ENCODE measurements at places on chromosomes 2 and 18.

GRCh38 chr2:205273148-205273547 is 409.2 kb upstream of the NRP2 start:
- no peak overlapping the region for H3K4me3 ChIP-seq
- no peak for DNase-seq
- no peaks in the 10 kb centered on the region for H3K4me1 ChIP-seq
- no peaks in the 10 kb centered on the region for H3K27me3 ChIP-seq
- peak overlapping the region; percentile 28 for H3K27ac ChIP-seq

GRCh38 chr2:137449454-137449853 is 514.8 kb upstream of the HNMT start:
- H3K27ac ChIP-seq = no peak overlapping the region
- no peaks in the 10 kb centered on the region for H3K4me1 ChIP-seq
- H3K36me3 ChIP-seq = no peaks in the 10 kb centered on the region
- H3K4me3 ChIP-seq = no peak overlapping the region
- DNase-seq = no peak
- no peaks in the 10 kb centered on the region for H3K27me3 ChIP-seq

GRCh38 chr18:919078-919477 is 14.4 kb downstream of the ADCYAP1 start:
- H3K4me1 ChIP-seq = peaks cover 5% of the 10 kb centered on the region
- no peak overlapping the region for H3K4me3 ChIP-seq
- H3K27ac ChIP-seq = no peak overlapping the region
- no peak for DNase-seq

DNA sequence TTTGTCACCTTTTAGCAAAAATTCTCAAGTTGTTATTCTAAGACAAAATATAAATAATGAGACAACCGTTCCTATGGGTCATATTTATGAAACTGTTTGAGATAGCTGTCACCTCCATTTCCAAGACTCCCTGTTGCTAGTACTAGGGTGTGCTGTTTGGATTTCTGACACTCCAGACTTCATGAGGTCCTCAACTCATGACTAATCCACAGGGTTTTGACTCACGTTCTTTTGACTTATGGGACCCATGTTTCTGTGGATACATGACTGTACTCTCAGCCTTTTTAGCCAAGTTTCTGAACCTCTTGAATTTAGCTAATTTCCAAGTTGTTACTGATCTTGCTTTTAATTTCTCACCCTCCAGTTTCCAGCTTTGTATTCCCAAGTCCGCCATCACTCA is 178.7 kb upstream of the FAM98A start:
- no peaks in the 10 kb centered on the region for H3K36me3 ChIP-seq
- no peak for DNase-seq
- H3K4me1 ChIP-seq = no peaks in the 10 kb centered on the region
- no peaks in the 10 kb centered on the region for H3K27me3 ChIP-seq

DNA sequence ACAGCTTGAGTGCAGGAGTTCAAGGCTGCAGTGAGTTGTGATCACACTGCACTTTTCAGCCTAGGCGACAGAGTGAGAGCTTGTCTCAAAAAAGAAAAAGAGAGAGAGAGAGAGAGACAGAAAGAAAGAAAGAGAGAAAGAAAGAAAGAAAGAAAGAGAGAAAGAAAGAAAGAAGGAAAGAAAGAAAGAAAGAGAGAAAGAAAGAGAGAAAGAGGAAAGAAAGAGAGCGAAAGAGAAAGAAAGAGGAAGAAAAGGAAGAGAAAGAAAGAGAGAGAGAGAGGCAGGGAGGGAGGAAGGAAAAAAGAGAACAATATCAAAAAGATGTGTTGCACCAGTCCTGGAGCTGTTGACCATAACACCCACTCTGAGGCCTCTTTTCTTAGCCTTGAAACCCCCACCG is 89.8 kb upstream of the MBOAT2 start:
- H3K36me3 ChIP-seq = no peaks in the 10 kb centered on the region
- H3K27ac ChIP-seq = no peak overlapping the region
- peaks cover 4% of the 10 kb centered on the region for H3K4me1 ChIP-seq
- H3K27me3 ChIP-seq = no peaks in the 10 kb centered on the region

DNA sequence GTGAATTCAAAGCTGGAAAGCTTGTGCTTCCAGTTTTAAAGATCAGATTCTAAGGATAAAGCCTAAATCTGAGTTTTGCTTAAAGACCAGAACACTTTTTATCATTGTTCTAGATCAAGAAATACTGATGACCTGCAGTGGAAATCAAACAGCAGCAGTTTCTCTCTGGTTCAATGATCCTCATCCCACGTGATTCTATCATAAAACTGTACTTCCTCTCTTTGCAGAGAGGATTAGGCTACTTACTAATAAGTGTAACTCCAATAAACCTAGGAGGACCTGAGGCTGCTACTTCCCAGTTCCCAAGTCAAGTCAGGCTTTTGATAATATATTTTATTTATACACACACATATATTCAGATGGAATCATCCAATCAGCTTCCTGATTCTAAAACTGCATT is 81.9 kb downstream of the TCF4 start:
- no peaks in the 10 kb centered on the region for H3K4me1 ChIP-seq
- DNase-seq = no peak
- no peaks in the 10 kb centered on the region for H3K36me3 ChIP-seq
- H3K27ac ChIP-seq = no peak overlapping the region
- no peak overlapping the region for H3K4me3 ChIP-seq

DNA sequence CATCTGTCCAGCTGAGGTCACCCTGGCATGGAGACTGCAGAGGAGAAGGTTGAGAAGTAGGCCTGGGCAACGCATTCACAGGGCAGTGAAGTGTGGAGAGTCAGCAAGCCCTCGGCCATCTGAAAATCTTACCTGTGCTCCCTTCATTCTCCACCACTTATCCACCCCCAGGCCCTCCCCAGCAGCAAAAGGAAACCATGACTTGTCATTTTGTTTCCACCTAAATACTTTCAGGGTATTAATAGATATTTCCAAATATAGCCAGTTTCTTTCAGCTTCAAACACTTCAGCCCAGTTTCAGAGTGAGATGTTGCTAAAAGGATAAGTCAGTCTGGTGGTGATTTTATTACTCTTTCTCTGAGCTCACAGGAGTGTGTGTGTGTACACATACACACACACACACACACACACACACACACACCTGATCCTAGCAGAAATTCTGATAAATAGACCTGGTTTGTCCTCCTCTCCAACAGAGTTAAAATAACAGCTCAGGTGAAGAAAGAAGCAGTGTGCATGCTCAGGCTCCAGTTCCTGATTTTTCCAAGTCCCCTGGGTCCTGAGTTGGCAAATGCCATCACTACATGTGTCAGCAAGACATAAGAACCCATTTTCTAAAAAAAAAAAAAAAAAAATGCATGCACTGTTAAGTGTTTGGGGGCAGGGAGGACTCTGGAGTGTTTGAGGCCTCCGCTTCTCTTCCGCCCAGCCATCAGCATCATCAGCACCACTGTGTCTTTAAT is 82.8 kb downstream of the LOXHD1 start:
- no peak for DNase-seq
- H3K27me3 ChIP-seq = peaks cover 1% of the 10 kb centered on the region
- H3K4me1 ChIP-seq = no peaks in the 10 kb centered on the region
- no peak overlapping the region for H3K27ac ChIP-seq

DNA sequence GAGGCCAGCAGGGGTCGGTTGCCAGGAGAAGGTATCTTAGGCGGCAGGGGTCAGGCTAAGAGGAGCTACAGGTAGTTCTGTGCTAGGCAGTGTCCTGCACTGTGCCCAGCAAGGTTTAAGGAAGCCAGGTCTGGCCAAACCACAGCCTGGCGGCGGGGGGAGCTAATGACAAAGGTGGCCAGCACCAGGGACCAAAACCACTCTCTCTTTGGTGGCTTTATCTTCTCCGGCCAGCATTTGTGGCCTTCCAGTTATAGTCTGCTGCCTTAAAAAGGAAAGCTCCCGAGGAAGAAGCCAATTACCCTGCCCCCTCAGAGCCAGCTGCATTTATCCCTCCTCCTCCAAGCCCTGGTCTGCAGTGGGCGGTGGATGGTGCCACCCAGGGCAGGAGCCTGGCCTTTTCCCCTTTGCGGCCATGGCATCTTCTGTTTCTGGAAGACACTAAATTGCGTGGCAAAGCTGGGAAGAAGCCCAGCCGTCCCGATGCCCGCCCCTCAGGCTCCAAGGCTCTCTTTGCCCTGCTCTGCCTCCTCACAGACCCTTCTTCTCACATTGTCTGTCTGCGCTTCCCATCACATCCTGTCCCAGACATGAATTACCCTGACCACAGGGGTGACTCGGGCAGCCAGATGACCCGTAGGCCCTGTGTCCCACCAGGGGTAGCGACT is 94.6 kb downstream of the EN1 start:
- H3K27ac ChIP-seq = no peak overlapping the region
- no peaks in the 10 kb centered on the region for H3K4me1 ChIP-seq
- H3K27me3 ChIP-seq = peaks cover 15% of the 10 kb centered on the region
- H3K36me3 ChIP-seq = no peaks in the 10 kb centered on the region
- no peak for DNase-seq

GRCh38 chr18:47898055-47898454 is 32.4 kb downstream of the SMAD2 start:
- H3K36me3 ChIP-seq = no peaks in the 10 kb centered on the region
- no peak for DNase-seq
- H3K4me3 ChIP-seq = no peak overlapping the region
- peaks cover 18% of the 10 kb centered on the region for H3K4me1 ChIP-seq
